ENCODE measurements at places on chromosomes 1 and 21.

DNA sequence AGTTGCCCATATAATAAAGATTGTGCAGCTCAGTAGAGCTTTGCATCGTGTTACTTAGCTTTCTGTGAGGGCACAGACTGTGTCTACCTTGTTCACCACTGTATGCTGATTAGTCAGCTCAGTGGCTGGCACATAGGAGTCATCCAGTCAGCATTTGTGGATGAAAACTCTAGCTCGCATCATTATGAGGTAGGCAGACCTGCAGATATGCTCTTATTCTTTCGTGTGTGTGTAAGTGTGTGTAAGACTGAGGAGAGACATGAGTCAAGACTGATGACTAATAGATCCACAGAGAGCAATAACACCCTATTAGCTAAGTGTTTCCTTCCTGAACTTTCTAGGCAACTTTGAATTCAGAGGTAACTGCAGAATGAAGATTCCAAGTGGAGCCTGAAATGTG is 17.1 kb downstream of the TTF2 start:
- no peak for DNase-seq

DNA sequence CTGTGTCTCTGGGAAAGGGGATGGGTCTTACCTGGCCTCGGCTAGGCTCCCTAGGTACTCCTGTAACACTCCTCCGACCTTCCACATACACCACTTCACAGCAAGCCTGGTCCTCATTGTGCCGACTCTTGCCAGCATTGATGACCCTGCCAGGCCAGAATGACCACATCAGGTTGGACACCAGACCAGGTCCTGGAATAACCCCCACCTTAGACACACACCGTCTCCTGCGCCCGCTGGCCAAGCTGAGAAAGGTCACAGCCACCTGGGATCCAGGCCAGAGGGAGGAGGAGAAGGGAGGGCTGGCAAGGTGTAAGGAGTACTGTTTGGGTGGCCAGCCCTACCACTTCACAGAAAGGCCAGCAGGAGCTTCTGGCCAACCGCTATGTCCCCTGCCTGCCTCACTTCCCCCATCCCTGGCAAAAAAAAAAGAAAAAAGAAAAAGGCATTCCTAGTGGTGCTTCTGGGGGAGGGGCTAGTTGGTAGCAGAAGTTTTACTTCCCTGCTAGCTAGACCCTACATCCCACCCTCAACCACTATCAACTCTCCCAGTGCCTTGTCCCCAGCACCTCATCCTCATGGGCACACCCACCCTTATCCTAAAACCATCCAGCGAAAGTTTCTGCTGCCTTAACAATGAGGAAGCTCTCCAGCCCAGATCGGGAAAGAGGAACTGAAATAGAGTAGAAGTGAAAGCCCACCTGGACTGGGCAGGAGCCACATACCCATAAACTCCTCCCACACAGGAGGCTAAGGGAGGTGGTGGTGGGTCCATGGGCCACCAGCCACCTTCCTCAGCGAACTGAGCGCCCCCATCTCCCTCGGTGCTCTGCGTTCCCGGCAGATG is 1.4 kb downstream of the PPM1J start:
- no peak for DNase-seq

- no peak for DNase-seq
Observed at GRCh38 chr1:90710579-90711536, 6.2 kb downstream of the BARHL2 start.

GRCh38 chr21:29293495-29293894 is 5.2 kb upstream of the BACH1 start:
- DNase-seq, result no peak

DNA sequence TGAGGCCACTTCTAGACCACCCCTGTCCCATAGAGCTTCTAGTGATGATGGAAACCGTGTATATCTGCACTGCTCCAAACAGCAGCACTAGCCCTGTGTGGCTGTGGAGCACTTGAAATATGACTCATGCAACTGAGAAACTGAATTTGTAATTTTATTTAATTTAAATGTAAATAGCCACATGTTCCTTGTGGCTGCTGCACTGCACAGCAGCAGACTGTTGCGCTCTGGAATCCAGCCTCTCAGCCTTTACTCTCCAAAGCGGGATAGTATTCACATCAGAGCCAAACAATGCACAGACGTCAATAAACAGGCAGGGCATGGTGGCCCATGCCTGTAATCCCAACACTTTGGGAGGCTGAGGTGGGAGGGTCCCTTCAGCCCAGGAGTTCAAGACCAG is 12.0 kb downstream of the CAPN2 start:
- no peak for DNase-seq

GRCh38 chr1:100423832-100424337 is 71.6 kb downstream of the CDC14A start:
- no peak for DNase-seq

DNA sequence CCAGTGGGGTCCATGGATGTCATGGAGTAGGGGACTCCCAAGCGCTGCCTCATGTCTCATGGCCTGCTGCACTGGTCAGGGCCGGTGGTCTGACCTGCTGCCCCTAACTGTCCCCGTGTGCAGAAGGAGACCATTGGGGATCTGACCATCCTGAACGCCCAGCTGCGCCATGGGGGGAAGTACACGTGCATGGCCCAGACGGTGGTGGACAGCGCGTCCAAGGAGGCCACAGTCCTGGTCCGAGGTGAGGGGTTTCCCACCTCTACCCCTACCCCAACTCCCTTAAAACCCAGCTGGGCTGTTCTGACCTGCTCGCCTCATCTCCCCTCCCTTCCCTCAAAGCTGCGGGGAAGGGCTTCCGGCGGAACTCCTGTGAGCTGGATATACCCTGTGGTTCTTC is 18.6 kb downstream of the TMEM81 start:
- no peak for DNase-seq

DNA sequence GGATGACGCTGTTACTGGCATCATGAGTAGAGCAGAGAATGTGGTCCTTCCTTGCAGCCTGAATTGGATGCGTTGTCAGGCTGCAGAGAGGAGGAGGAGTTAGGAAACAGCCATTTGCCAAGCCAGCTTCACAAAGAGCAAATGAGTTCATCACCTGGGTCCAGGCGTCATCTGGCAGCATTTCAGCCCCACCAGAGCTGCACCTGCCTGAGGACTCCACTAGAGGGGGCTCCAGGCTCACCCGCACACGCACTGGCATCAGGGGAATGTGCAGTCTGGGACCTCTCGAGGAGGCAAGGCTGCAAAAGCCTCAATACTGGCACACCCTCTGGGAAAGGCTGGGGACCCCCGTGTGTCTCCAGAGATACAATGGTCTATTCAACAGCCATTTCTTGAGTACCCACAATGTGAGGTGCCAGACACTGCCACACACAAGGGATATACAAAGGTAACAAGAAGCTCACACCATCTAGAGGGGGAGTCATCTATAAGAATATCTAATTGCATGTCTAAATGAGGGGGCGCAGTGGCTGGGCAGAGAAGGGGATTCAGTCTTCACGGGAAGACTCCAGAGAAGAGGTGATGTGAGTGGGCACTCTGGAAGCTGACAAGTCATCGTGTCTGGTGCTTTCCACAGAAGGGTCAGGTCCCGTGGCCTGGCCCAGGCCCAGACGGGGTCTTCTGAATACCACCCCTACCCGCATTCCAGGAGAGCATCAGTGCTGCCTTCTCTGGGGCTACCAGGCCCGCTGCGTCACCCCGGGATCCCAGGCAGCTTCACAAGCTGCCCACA is 53.5 kb upstream of the CNTN2 start:
- no peak for DNase-seq

Data from T-helper 17 cell (primary cell).